SK-N-SH (cell line): ENCODE measurements at places on chromosomes 4 and X. TPM values are rescaled to one million over a fixed set of nuclear protein-coding genes. Genes with fewer than 3 reads are reported as not detected.

DNA sequence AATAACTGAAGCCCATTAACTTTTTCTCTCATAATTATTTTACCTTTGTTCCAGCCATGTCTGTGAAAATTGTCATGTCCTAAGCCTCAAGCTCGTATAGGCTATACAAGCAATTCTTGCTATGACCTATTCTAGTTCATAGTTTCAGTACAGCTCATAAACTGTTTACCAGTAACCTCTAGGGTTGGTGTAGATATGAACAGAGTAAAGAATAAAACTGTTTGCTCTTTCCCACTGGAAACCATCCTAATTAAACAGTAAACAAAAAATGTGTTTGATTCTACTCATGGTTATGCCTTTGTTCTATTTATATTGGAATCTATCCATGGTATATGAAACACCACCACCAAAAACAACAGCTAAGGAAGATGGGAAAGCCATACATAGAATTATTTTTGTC lies 1444.0 kb upstream of the PCDH7 start:
- DNase-seq, result no peak

DNA sequence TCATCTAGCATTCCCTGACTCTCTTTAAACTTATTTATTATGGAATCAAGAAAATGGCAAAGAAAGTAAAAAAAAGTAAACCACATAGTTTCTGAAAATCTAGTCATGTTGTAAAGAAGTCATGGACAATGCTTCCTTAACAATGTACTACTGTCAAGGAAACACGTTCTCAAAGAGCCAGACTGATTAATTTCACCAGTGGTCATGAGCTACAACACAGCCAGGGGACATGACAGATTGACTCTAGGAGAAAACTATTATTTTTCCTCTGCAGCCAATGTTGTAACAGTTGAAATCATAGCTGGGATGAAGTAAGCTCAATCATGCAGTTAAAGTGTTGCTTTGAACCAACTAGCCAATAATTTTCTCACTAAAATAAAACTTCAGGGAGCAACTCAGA lies 109.2 kb downstream of the MAPK10 start:
- DNase-seq, result no peak

DNA sequence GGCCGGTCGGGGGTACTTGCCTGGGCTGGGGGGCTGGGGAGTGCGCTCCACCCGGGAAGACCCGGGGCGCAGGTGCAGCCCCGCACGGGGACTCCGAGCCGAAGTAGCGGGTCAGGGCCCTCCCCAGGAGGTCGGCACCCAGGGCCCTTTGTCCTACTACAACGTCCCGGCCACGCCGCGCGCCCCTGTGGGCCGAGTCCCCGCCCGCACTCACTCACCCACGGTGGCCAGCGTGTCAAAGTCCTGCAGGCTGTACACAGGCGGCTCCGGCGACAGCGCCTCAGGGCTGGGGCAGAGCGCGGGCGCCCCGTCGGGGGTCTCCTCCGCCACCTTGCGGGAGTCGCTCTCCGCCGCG lies 602 bp downstream of the PRKX start:
- DNase-seq, result no peak

DNA sequence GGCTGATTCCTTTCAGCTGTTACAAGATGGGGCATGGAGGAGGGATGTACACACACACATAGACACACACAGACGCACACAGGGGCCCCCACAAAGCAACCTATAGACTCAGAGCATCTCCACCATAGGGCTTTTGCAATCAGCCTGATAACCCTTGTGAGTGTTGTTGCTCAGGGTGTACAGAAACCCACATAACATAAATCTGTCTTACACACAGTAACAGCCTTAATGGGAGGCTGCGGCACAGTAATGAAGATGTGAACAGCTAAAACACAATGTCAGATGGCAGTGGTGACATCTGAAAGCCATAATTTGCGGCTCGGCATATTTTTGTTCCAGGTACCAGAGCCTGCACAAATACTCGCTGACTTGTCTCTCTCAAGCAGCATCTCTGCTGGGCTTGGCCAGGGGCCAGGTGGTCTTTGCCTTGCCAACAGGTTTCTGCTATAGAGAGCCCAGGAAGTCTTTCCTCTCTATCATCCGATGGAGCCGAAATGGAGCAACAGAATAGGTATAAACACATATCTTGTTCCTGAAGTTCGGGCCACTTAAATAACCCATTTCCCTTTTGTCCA lies 357.2 kb upstream of the GATB start:
- DNase-seq, result no peak

DNA sequence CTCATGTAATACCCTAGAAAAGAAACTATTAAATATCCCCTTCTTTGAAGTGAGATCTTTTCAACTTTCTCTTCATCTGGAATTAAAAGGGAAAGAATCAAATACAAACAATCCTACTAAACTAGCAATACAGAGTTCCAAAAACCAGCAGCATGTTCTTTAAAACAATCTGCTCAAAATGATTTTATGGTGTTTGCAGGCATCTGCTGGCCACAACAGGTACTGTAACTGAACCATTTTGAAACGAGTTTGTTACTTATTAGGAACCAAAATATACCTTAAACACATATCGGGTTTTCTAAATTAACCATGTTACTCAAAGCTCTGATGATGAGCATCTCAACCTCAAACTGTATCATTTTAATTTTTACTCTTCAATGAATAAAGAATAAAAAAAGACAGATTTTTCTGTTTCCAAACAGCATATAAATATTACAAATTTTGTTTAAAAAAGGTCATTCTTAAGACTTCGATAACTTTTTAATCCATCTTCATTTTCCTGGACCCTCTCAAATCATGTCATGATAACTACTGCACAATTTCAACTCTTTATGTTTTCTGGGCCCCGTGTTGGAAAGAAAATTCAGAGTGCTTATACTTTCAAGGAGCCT lies 56.5 kb downstream of the ARAP2 start:
- DNase-seq, result no peak

GRCh38 chr4:10527438-10527837 lies 70.2 kb upstream of the ZNF518B start:
- no peak for DNase-seq

- DNase-seq, result no peak
Observed at GRCh38 chr4:88792268-88792781, 94.7 kb upstream of the NAP1L5 start.

DNA sequence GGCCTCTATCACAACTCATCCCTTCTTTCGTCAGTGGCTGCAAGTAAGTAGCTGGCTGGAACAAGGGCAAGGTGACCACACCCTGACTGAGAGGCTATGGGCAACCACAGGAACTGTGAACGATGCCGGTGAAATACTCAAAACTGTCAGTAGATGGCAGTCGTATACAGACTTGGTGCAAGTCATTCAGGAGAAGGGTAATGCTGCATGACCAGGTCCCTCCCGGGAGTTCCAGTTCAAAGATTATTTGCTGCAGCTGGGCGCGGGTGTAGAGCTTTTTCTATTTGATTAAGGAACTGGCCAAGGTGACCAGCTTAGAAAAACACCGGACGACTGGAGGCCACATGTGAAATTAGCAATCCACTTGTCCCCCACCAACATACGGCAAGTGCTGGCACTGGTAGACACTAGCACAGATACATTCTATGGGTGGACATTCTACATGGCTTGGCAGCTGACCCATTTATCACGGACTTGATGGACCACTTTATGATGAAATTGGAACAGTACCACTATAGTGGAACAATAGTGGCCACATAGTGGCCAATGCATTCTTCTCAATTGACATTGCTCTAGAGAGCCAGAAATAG lies 726.6 kb downstream of the TRAM1L1 start:
- peak; percentile 15 for DNase-seq

DNA sequence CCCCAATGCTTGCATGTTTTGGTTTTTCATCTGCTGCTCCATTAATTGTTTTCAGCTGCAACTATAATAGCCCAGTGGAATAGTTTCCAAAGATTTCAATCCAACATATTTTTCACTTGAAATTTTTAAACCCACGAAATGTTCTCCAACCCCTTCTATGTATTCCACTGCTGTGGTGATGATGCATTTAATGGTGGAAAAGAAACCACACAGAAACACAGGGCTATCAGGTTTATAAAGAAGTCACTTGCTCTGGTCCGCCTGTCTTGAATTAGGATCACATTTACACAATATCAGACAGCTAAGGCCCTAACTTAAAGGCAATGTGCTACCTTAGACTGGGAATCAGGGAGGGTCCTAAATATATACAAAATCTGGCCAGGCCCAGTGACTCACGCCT lies 35.0 kb downstream of the OPHN1 start:
- DNase-seq, result no peak

- DNase-seq, result no peak
Observed at GRCh38 chrX:11750046-11750445, 8.0 kb upstream of the MSL3 start.

- no peak for DNase-seq
Observed at GRCh38 chrX:31265383-31265782, 193.5 kb upstream of the FTHL17 start.

- DNase-seq, result no peak
Observed at GRCh38 chr4:122764071-122764820, 31.7 kb downstream of the BBS12 start.

DNA sequence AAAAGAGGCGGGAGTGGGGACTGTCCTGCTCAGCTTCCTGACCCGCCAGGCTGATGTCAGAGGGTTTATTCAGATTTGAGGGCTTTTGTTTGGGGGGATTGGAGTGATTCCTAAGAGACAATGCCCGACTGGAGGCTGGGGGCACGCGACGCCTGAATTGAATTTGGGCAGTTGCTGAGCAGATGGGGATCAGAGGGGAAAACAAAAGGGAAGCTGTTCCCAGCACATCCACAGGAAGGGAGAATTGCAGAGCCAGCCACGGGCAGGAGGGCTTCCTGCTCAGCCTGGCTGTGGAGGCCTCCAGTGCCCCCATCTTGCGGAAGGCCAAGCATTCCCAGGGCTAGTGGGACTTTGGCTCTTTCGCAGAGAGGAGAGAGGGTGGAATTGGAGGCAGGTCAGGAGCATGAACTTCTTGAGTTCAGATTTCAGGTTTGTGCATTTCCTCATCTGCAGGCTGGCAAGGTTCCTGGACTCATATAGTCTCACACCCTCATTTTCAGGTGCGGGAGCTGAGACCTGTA lies 162.8 kb downstream of the NHS start:
- DNase-seq, result no peak

DNA sequence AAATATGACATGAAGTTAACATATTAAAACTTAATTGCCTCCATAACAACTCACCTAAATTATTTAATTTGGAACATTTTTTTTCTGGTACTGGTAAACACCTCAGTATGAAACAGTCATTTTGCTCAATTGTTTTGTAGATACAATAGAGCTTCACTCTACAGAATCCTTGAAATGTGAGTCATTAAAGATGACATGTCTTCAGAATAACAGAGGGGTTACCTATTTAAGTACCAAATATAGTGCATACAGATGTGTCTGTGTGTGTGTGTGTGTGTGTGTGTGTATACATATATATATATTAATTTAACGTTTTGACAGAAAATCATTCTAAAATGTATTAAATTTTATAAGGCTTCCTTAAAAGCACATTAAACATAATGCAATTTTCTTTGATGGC lies 297.6 kb downstream of the INPP4B start:
- DNase-seq, result no peak

- DNase-seq, result no peak
Observed at GRCh38 chr4:123747016-123747415, 350.4 kb downstream of the SPRY1 start.

- DNase-seq, result no peak
Observed at GRCh38 chr4:144709793-144710525, 64.0 kb downstream of the HHIP start.

- DNase-seq, result no peak
Observed at GRCh38 chr4:3689006-3689405, 77.2 kb upstream of the ADRA2C start.

DNA sequence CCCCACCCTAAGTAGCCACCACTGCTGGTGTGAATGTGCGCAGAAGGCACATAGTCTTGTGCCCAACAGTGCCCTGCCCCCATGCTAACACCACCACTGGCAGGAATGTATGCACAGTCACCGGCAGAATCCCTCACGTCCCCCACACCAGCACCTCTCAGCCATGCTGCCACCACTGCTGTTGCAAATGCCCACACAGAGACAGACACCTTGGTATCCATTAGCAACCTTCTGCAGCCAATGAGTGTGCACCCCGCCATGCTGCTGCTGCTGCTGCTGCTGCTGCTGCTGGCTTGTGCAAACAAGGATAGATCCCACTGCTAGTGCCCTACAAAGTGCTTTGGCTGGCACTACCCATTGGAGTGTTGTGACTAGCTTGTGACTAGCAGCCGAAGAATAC lies 52.4 kb upstream of the MMAA start:
- DNase-seq, result no peak

GRCh38 chrX:133444952-133445831 lies 29.9 kb upstream of the GPC4 start:
- DNase-seq, result no peak

DNA sequence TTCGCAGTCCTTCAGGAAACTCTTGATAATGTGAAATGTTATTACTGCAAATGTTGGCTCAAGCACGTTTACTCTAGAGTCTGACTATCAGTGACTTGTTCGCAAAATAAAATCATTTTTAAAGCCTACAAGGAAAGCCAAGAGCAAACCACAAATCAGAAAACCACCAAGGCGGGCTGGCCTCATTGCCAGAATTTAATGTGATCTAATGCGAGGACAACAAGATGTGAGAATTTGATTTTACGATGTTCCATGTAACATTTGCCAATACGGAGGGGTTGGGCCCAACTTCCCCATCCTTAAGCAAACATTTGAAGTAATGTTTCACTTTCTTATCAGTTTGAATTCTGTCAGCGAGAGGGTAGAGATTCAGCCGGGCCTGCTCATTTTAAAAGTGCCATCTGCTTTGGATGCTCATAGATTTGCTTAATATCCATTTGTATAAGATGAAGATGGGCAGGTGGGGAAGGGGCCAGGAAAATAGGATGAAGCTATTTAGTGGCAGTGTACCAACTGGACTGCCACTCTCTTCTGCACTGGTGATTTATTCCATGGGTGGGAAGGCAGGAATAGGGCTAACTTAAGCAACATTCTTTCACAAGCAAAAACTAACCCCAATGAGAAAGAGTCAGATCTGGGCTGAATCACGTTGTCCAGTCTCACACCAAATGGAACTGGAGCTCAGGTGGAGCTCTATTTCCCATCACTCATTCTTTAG lies 225.3 kb downstream of the ANAPC10 start:
- DNase-seq, result no peak

GRCh38 chr4:7419961-7420660 lies 14.6 kb downstream of the PSAPL1 start:
- no peak for DNase-seq

- peak; percentile 69 for DNase-seq
Observed at GRCh38 chrX:153638436-153639176, 8.4 kb upstream of the DUSP9 start.

GRCh38 chr4:7414046-7414445 lies 20.7 kb downstream of the PSAPL1 start:
- peak; percentile 5 for DNase-seq

GRCh38 chr4:25347971-25348370 lies 29.1 kb upstream of the ANAPC4 start:
- no peak for DNase-seq

HPGDS gene
- not detected in 2 replicates for polyA plus RNA-seq

RPS6KA3 gene
- 14.3 and 20.8 TPM in 2 replicates for polyA plus RNA-seq

SLC9B1 gene
- polyA plus RNA-seq, result 0.21 and 0.37 TPM in 2 replicates

PPARGC1A gene
- polyA plus RNA-seq, result 0.06 and 0.07 TPM in 2 replicates

HSFX4 gene
- polyA plus RNA-seq, result not detected in 2 replicates

TEC gene
- 0.85 and 1.3 TPM in 2 replicates for polyA plus RNA-seq

MTCP1 gene
- polyA plus RNA-seq, result 3.7 and 4.9 TPM in 2 replicates

TMEM144 gene
- not detected in 2 replicates for polyA plus RNA-seq

NAA11 gene
- polyA plus RNA-seq, result not detected in 2 replicates

AMTN gene
- not detected in 2 replicates for polyA plus RNA-seq

RTL9 gene
- 0.02 and 0.05 TPM in 2 replicates for polyA plus RNA-seq

ARHGAP36 gene
- 0.23 and 0.86 TPM in 2 replicates for polyA plus RNA-seq

CHRDL1 gene
- 0.64 and 0.94 TPM in 2 replicates for polyA plus RNA-seq

MAGEB5 gene
- polyA plus RNA-seq, result not detected in 2 replicates

SMIM31 gene
- polyA plus RNA-seq, result not detected in 2 replicates

ITM2A gene
- not detected in 2 replicates for polyA plus RNA-seq

RHOH gene
- not detected in 2 replicates for polyA plus RNA-seq

IL3RA gene
- polyA plus RNA-seq, result not detected in 2 replicates

FAM133A gene
- 0.03 and 0.05 TPM in 2 replicates for polyA plus RNA-seq

SPON2 gene
- polyA plus RNA-seq, result 11.4 and 14.5 TPM in 2 replicates
